ENCODE measurements at places on chromosomes 11 and 22.

- no peak for DNase-seq
Observed at GRCh38 chr11:76062733-76063132, 143.6 kb downstream of the WNT11 start.

DNA sequence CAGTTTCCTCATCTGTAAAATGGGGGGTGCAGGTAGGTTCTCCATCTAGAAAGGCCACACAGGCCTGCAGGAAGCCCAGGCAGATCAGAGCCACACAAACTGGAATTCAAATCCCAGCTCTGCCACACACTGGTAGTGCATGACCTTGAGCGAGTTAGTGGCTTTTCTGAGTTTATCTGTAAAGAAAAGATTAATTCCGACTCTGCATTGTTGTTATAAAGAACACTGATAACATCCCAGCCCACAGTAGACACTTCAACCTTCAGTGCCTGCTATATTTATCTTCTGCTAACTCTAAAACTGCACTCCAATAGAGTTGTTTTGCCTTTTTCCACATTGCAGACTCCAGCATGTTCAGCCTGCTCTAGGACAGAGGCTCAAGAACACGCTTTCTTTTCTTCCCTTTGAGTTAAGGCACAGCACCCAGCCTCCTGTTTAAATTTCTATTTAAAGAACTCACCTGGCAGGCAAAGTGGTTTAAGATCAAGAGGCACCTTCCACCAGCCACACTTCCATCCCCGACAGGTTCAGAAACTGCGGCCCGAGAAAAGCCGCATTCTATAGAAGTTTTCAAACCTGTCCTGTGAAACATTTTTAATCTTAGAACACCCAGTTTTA lies 133.9 kb downstream of the PLEKHA7 start:
- DNase-seq, result no peak

- no peak for DNase-seq
Observed at GRCh38 chr11:131945706-131946105, 575.3 kb downstream of the NTM start.

DNA sequence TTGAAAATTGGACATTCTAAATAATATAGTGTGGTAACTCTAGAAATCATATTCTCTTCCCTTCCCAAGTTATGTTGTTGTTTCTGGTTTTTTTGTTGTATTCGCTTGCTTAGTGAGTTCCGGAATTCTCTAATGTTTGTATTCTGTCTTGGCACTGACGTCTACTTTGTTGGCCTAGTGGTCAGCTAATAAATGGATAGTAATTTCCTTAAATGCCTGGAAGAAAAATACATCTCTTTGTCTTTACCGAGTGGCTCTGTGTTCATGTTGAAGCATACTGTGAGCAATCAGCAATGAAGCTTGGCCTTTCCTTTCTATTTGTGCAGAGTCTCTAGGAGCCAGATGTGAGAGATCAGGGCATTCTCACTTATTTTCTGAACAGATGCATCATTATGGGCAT lies 1225.7 kb downstream of the JRKL start:
- no peak for DNase-seq

GRCh38 chr11:107592813-107593212 lies 1.9 kb downstream of the ELMOD1 start:
- no peak for DNase-seq

GRCh38 chr22:21928048-21928447 lies 24.6 kb downstream of the PPM1F start:
- DNase-seq, result no peak

DNA sequence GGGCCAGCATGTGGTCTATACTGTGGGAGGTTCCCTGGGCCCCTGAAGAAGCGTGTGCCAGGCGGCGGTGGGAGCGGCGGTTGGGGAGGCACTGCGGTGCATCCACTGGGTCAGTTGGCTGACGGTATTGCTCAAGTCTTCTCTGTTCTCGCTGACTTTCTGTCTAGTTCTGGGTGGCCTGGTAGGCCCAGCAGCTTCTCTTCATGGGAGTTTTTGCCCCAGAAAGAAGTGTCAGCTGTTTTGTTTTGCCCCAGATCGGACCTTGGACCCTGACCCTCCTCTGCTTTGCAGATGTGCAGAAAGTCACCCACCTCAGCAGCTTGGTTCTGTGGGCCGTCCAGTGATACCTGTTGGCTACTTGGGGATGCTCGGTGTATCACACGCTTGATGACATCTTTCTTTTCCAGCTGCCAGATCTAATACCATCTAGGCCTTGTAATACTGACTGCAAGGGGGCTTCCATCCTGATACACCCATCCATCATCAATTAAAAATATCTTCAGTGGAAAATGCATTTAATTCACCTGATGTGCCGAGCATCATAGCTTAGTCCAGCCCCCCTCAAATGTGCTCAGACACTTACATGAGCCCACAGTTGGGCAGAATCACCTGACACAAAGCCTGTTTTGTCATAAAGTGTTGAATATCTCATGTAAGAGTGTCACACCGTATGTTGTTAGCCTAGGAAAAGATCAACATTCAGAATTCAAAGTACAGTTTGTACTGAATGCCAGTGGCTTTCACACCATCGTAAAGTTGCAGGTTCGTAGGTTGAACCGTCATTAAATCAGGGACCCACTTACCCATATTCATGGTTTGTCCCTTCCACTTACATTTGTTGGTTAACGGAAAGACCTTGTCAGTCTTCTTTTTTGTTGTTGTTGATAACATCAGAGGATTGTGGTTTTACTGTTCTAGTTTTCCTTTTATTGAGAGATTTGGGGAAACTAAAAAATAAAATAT lies 13.9 kb downstream of the ZBED4 start:
- peak; percentile 51 for DNase-seq

- peak; percentile 84 for DNase-seq
Observed at GRCh38 chr11:61041755-61042518, 60.4 kb upstream of the CD5 start.

- no peak for DNase-seq
Observed at GRCh38 chr11:101848262-101848661, 66.5 kb upstream of the CEP126 start.

DNA sequence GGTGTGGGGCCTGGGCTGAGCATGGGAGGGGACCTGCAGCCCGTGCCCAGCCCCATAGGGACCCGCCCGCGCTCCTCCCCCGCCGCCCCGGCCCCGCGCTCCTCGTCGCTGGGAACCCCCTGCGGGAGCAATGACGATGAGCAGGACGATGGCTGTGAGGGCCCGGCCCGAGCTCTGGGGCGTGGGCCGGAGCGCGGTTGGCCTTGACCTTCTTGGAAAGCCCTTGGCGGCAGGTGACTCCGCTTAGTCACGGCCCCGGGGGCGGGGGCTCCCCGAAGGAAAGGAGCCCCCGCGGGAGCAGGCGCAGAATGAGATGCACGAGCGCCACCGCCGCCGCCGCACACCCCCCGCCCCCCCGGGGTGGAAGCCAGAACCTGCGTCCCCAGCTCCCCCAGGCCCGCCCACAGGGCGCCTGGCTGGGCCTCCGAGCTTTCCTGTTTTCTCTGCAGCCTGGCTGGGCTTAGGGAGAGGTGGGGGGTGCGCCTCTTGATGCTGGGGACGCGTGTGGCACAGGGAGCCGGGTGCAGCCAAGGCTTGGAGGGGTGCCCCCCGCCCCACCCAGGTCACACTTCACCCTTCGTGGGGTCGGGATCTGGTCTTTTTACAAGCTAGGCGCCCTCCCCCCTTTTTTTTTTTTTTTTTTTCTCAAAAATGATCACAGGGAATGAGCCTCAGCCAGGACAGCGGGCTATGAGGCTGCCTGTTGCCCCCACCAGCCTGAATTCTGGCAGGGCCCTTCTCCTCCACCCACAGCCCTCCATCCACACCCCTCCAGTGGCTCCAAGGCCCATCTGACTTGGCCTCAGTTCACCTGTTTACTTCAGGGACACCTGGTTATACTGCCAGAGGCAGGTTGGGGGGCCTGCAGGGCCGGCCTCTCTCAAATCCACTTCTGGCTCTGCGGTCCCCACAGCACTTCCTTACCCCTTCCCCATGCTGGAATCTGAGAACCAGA lies 17.9 kb downstream of the CRELD2 start:
- DNase-seq, result peak; percentile 96

DNA sequence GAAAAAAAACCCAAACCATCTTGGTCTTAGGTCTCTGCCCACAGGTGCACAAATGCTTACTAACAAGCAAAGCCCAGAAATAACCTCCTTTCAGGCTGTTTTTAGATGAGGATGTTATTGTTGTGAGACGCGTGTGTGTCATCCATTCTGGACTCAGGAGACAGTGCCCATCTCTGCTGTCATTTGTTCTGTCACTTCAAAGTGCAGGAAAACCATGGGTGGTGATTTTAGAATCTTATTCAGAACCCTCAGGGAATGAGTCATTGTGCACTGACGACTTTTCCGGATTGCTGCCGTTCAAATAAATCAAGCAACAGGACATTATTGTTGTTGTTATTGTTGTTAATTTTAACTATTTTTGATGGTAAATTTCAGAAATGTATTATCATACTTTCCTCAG lies 110.3 kb downstream of the LRRC32 start:
- no peak for DNase-seq

DNA sequence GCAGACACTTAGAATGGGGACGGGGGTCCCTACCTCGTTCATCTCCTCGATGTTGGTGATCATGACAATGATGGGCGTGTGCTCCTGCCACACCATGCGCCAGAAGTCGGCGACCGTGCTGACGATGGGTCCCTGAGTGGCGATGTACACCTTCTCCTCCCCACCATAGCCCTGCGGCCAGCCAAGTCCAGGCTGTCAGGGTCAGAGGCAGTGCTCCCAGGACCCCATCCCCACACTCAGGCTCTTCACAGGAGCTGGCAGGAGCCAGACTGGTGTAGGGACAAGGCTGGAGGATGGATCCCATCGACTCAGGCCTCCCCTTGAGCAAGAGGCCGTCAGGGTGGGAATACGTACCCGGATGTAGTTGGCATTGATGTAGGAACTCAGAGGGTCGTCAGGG lies 7.2 kb upstream of the IGSF22 start:
- no peak for DNase-seq

DNA sequence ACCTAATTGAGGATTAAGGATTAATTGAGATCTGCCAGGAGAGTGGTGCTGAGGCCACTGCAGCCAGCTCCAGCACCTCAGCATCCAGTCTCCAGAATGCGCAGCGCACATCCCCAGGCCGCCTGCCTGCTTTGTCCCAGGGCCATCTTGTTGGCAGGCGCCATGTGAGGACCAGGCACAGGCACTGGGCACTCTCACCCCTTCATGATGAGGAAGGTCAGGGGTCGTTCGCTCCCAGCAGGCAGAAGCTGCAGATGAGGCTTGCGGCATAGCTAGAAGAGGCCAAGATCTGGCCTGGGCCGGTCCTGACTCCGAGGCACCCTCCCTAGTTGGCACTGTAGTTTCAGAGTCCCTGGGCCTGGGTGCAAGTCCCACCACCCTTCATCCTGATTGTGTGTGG lies 6.4 kb downstream of the CABP2 start:
- no peak for DNase-seq

GRCh38 chr22:34841331-34841771 lies 224.6 kb upstream of the ISX start:
- no peak for DNase-seq

- no peak for DNase-seq
Observed at GRCh38 chr11:93192163-93192562, 5.6 kb downstream of the SLC36A4 start.

DNA sequence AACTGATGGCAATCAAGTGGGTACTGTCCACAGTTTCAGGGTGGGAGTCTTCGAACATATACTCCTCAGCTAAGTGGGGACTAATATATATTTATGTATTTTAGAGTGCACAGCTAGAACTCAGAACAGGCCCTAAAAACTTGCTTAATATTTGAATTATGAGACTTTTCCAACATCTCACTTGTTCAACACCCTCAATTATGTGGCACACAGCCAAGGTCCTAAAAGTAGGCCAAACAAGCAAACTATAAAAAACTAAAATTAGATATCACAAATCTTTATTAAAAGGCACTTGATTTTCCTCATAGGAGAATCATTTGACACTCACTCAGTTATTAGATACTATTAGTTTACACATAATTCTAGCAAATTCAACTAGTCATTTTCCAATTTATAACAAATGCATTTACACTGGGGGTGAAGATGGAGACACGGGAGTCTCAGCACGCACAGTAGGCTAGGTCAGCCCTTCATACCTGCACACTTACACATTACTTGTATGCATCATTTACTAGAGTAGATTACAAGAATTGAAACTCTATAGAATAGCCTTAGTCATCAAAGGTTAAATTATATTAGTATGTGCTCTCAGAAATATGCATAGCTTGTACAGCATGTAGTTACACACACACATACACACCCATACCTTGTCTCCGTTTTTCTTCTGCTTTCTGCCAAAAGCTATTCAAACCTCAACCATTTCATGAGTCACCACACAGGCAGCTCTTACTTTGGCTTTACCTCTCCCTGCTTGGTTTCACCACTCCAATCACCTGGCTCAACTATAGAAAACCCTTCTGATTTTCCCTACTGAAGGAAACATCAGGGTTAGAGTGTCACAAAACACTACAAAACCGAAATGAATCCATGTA lies 171.5 kb downstream of the SBF2 start:
- DNase-seq, result no peak

- DNase-seq, result no peak
Observed at GRCh38 chr11:60230681-60231080, 12.3 kb downstream of the MS4A4E start.

DNA sequence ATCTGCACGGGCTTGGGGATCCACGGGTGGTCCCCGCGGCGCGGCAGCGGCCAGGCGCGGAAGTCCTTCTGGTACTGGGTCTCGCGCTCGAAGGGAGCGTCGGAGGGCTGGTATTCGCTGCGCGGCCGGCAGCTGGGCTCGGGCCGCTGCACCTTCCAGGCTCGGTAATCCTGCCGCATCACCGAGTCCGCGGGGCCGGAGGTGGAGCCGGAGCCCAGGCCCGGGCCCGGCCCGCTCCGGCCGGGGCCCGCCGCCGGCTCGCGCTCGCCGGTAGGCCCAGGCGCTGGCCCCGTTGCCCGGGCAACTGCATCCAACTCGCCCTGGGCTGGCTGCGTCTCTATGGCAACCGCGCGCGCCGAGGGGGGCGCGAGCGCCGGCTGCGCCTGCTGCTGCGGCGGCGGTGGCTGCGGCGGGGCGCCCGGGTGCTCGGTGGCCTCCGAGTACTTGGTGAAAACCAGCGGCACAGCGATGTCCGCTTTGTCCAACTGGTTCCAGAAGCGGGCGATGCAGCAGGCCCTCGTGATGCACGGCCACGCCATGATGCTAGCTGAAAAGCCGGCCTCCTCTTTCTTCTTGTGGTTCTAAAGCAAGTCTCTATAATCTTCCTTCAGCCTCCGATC lies 897 bp downstream of the MAP6 start:
- peak; percentile 8 for DNase-seq

DNA sequence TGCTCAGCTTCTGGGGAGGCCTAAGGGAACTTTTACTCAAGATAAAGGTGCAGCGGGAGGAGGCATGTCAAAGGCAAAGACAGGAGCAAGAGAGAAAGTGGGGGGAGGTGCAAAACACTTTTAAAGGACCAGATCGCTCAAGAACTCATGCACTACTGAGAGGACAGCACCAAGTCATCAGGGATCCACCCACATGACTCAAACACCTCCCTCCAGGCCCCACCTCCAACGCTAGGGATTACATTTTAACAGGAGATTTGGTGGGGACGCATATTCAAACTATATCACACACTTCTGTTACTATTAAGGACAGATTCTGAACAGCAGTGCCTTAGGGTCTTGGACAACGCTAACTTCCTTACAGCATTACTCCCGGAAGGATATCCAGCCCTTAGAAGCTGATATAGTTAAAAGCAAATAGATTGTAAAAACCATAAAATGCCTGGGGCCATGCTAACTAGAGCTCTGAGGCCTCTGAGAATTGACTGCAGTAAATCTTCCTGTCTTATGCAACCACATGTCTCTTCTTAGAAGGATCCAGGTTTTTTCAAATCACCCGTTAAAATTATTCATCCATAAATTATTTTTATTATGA lies 16.7 kb upstream of the ZC3H12C start:
- no peak for DNase-seq

GRCh38 chr11:69572233-69572860 lies 68.6 kb upstream of the CCND1 start:
- DNase-seq, result no peak
